ENCODE measurements at places on chromosomes 12 and 14.

- DNase-seq: no peak
These were observed 847 bp upstream of the WNT10B start for GRCh38 chr12:48972213-48972951.

DNA sequence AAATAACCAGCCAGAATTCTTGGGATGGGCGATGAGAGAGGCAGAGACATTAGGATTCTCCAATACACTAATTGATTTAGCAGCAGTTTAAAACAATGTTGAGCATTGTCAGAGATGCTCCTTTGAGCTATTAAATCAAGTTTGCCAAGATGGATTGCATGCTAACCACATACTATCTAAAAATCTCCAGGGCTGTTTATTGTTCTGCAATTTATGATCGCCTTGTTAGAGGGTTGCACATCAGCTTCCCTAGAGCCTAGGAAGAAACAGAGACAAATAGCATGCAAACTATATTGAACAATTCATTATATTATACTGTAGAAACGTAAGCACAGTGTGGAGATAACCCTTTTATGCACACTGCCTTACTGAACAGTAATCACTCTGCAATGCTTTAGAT, 599.9 kb downstream of the SOX5 start:
- DNase-seq: no peak

DNA sequence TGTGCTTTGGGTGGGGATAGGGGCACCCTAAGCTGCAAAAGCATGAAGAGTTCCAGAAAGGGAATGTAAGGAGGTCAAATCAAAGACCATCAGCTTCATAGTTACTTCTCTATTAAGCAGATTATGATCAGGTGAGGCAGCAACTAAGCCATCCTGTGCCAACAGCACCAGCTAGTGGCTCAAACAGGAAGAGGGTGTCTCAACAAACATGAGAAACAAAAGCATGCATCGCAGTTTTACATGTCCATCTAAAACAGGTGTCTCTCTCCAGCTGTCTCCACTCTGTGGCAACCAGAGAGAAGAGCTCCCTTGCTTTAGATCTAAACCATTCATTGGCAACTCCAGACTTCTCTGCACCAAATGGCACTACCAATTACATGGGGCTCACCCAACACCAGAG, 52.9 kb downstream of the ACTN1 start:
- no peak for DNase-seq

DNA sequence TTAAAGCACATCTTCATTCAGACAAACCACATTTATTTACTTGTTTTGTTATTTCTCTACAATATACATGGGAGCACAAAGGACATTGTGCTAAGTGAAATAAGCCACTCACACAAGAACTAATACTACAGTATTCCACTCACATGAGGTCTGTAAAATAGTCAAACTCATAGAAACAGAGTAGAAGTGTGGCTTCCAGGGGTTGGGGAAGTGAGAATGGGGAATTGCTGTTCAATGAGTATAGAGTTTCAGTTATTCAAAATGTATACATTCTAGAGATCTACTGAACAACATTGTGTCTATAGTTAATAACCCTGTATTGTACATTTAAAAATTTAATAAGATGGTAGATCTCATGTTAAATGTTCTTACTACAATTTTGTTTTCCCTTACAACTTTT, 88.8 kb downstream of the ATXN7L3B start:
- no peak for DNase-seq

GRCh38 chr12:113766879-113767878, 198.9 kb downstream of the RBM19 start:
- no peak for DNase-seq

DNA sequence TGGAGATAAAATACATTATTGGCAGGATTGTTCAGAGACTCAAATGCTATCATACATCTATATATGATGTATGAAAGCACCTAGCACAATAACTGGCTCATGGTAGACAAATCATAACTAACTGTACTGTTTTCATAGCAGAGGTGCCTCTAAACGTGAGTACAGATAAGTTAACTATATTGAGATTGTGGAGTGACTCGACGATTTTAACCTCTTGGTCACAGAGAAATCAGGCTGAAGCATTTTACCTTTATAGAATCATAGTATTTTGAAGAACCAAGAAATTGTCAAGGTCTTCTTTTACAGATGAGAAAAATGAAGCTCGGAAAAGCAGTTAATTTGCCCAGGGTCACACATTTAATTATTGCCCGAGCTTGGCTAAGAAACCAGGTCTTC, 666 bp upstream of the DERA start:
- DNase-seq: no peak

DNA sequence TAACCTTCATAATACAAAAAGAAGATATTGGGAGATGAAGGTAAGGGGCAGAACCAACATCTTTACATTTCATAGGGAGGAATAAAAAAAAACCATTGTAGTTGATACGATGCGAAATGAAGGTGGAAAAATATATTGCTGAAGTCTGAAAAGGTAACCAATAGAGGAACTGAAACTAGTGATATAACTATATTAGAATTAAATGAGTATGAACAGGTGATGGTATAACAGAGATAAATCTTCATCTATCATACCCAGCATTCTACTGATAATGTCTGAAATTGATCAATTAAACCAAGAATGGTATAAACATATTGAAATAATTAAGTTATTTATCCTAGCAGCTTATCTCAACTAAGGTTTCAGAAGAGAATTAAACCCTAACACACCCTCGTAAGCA, 332.1 kb downstream of the NELL2 start:
- DNase-seq: no peak

DNA sequence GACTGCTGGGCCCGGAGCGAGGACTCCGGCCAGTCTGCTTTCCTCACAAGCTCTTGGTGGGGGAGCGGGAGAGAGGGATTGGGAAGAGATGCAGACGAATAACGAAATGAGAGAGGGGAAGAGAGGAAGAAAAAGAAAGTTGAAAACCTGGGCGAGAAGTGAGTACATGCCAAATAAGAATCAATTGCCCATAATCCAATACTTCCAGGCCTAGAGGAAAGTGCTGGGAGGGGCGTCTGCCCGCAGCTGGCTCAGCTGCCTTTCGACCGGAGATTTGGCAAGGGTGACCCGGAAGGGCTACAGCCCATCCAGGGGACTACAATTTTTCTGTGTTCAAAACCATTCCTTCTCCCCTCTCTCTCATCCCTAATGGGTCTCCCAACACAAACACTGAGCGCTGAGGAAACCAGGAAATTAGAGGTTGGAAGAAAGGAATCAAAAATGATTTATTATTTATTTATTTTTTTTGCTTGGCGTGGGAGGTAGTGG, 4.9 kb downstream of the NKX2-1 start:
- no peak for DNase-seq

GRCh38 chr12:89999699-90000505, 291.3 kb upstream of the ATP2B1 start:
- no peak for DNase-seq

DNA sequence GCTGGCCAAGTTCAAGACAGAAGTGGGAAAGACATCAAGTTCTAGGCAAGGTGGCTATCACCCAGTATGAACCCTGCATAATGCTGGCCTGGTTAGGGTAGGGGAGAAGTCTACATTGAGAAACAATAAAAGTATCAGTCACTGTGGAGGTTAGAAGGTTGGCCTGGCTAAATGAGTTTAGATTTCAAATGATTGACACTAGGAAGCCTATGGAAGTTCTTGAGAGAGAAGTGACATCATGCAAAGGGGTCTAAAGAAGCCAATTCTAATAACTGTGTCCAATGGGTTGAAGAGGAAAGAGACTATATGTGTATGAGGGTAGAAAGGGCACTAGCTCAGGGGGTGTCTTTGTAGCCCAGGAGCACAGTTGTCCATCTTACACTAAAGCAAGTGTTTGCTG, 98.5 kb upstream of the MBIP start:
- DNase-seq: no peak

- DNase-seq: peak; percentile 39
These were observed 4.4 kb upstream of the DNAJC22 start for GRCh38 chr12:49342066-49342913.

DNA sequence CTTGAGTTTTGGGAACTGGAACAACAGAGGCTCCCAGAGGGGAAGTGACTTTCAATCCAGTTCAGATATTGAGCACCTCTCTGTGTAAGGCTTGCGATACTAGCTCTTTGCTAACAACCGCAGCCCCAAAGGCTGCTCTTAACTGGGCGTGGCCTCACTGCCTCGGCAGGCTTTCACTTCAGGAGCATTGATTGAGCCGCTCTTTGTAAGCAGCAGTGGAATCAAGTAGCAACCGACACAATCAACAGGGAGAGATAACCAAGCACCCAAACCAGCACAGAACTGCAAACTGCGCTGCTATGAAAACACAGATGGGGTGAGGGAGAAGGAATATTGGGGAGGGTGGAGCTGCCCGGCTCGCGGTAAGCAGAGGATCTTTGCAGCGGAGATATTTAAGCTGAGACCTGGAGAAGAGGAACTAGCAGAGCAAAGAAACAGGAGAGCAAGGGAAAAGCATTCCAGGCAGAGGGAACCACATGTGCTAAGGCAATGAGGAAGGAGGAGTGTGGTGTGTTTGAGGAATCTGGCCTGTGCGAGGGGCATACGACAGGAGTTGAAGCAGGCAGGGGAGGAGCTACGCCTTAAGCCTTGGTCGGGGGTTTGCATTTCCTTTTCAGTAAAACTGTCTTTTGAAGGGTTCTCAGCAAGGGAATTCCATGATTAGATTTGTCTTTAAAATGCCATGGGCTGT, 17.3 kb upstream of the YY1 start:
- DNase-seq: peak; percentile 17

DNA sequence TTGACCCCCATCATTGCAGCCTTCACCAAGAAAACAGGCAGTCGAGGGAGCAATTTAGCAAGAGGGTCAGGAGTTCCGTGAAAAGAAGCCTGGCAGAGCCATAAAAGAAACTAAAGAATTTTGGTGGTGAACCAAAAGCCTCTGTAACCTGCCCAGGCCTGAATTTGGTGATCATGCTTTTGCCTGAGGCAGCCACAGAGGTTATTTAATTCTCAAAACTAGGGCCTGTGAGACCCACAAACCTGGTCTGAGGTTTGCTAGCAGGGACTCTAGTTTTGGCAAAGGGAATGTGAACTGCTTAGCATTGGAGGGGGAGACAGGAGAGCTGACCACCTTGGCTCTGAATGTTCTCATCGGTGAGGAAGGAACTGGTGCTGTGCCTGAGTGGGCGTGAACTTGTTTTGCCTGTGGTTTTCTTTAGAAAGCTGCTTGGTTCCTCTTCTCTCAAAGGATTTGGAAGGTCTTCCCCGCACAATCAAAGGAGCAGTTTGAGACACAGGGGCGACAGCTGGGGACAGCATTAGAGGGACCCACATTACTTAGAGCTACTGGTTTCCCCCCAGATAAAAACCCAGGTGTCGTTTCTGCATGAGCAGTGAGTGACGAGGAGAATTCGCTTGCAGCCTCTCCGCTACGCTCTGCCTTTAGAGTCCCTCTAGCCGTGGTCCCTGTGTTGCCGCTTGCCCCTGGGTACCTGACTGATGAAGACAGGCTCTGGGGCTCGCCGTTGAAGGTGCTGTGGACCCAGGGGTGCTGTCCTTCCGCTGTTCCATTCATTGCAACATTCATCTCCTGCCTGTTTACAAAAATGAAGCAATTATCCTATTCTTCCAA, 12.6 kb upstream of the WNT5B start:
- no peak for DNase-seq

DNA sequence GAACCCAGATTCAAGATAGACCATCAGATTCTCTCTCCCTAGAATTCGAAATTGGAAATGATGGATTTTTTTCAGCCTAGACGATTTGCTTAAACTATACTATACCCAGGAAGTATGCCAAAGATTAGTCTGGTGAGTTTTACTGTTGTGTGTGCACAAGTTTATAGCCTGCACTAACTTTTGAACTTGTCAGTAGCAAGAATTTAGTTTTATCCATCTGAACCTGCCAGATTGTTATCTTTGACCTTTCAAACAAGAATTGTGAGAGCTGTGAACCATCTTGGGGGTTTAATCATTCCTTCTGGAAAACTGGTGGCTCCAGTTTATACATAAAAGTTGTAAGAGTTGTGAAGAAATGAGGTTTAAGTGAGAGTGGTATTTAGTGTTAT, 243.5 kb upstream of the DAAM1 start:
- DNase-seq: no peak

GRCh38 chr14:35406506-35407305, 2.2 kb upstream of the NFKBIA start:
- peak; percentile 69 for DNase-seq

DNA sequence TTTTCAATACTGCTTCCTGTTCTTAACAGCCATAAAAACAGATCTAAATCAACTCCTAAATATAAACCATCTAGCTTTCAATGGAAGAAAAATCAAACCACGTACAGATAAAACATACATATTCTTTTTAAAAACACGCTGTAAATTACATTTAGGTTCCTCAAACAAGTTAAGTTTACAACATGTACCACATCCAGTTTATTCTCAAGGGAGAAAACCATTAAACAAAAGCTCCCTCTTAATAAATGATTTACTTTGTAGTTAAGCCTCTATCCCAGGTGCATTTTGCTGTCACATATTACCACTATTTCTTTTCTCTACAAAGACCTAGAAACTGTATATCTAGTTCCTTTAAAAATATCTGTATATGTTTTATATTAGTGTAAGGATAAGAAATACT, 3.1 kb downstream of the NUMB start:
- no peak for DNase-seq

DNA sequence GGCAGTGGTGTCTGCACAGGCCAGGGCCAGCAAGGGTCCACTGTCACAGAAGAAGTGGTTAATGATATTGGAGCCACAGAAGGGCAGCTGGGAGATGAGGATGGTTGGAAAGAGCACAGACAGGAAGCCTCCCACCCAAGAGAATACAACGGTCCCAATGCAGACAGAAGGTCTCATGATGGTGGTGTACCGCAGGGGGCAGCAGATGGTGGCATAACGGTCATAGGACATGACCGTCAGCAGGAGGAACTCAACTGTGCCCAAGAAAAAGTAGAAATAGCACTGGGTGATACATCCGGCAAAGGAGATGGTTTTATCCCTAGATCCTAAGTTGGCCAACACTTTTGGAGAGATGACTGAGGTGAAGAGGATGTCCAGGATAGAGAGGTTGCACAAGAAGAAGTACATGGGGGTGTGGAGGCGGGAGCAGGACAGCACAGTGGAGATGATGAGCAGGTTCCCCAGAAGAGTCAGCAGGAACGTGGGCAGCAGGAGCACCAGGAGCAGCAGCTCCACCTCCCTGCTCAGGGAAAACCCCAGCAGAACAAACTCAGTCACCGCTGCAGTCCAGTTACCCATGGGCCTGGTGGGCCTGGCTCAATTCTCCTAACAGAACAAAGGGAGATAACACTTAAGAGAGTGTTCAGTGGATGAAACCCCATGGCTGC, 9.8 kb downstream of the OR6J1 start:
- no peak for DNase-seq
